Central memory CD4-positive, alpha-beta T cell (primary cell): ENCODE measurements at places on chromosomes 5 and 9.

GRCh38 chr9:129306318-129306973, 128.4 kb upstream of the IER5L start:
- no peak for DNase-seq

- no peak for DNase-seq
Observed at GRCh38 chr5:15992918-15993317, 186.7 kb downstream of the MARCHF11 start.

DNA sequence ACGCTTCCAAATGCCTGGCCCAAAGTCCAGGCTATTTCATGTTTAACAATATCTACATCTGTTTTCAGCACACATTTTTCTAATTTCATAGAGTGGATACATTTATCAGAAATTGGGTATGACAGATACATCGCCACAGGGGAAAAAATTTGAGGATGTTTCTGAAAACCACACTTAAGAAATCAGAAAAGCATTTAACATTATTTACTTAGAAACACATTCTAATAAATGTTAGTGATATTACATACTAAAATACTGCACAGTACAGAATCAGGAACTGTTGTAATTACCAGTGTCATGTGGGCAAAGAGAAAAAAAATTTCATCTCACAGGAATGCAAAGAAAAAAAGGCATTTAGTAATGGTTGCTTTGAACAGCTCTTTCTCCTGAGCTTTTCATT, 310.5 kb upstream of the KIF2A start:
- DNase-seq: no peak

GRCh38 chr5:140671472-140672125, 1.8 kb downstream of the DND1 start:
- DNase-seq: no peak

GRCh38 chr9:117354244-117354847, 60.5 kb downstream of the ASTN2 start:
- DNase-seq: no peak

DNA sequence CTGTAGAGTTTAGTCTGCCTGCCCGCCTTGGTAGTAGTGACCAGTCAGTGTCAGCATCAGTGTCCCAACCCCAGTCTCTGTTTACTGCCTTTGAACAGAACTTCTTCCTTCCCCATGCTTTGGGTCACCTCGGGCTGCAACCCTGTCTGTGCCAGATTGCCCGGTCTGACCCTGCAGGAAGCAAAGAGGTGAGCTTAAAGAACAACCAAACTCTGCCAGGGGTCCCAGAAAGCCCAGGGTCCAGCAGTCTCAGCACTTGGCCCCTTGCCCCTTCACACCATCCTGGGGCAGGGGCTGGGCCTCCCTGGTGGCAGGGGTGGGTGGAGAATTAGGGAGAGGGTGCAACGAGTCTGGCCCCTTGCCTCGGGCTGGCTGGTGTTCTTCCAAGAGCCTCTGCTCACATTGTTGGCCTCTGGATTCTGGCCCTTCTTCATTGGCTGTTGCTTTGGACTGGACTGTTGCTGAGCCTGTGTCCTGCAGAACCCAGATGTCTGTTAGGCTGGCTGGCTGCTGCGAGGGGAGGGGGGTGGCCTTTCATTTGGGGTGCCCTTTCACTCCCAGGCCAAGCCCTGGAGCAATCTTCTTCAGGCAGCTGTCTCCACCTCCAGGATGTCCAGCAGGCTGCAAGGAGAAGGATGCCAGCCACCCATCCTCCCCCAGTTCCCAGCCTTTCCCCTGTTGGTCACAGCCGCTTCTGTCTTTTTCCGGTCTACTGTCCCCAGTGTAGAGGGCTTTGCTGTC, 51.2 kb downstream of the SAR1B start:
- DNase-seq: no peak

GRCh38 chr9:120833325-120833724, 9.4 kb downstream of the PSMD5 start:
- DNase-seq: no peak

GRCh38 chr9:88672874-88673689, 138.1 kb downstream of the NXNL2 start:
- DNase-seq: no peak

DNA sequence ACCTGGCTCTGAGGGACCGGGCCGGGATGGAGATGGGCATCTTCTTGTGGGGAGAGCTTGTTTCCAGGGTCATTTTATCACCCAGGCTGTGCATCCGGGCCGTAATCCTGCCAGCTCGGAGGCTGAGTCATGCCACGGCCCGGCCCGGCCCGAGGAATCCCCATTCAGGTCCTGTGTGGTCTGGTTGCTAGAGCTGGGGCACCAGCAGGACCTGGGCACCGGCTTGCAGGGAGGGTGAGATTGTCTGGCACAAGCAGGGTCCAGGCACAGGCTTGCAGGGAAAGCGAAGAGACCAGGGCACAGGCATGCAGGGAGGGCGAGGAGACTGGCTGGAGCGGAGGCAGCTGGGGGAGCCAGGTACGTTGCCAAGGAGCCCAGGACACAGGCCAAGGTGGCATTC, 106.8 kb downstream of the RXRA start:
- no peak for DNase-seq

DNA sequence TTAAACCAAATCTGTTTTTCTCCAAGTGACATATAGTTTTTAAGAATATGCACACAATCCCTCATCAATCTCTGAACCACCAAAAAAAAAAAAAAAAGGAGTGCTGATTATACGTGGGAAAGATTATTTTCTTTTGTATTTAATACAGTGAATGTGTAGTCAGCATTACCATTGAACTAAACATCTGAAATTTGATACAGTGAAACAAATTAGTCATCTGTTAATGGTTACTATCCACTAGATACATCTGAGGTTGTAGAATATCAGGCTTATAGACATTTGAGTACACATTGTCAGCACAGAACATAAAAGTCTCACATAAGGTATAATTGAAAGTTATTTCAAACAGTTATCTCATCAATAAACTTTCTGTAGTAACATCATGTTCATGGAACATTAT, 87.0 kb downstream of the SLF1 start:
- no peak for DNase-seq

DNA sequence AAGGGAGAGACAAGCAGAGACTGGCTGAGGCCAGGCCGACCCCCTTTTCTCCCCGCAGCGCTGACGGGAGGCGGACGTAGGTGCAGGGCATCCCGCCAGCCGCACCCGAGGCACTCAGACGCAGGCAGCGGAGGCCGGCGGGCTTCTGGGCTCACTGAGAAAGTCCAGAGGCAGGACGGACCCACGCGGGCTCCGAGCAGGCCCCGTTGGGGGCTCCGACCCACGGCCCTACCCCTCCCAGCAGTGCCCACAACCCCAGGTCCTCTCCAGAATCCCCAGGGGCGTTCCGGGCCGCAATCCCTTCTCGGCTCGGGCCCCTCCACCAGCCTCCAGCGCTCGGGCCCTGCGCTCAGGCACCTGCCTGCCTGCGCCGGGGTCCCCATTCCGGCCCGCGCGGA, 543 bp downstream of the MTMR12 start:
- DNase-seq: peak; percentile 33

- DNase-seq: no peak
Observed at GRCh38 chr5:98604721-98605425, 168.6 kb upstream of the RGMB start.

DNA sequence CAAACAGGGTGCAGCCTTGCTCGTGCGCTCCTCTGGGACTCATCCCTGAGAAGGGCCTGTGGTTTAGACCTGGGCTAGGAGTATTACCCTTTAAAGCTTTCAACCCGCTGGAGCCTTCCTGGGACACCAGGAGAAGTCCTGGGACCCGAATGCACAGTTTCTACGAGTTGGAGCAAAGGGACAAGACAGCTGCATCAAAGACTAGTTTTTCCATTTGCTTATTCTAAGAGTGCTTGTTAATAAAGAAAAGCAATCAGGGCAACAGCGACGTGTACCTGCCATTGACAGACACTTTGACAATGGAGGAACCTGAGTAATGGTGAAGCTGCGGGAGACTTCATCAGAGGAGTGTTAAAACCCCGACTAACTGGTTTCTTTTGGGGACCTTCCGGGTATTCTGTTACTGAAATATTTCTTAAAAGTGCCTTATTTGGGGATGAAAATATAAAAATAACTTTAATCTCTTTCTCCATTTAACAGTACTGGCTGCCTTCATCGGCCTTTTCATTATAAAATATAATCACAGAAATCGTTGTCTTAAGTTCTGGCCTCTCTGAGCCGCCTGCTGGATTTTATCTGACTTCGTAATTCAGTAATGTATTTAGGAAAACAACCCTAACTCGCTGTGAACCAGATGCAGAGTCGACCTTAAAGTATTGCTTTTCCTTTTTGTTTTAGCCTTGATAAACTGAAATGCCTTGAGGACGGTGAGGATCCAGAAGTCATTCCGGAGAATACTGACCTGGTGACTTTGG, 732 bp downstream of the SNAPC3 start:
- DNase-seq: no peak

GRCh38 chr5:17167171-17167891, 50.1 kb upstream of the BASP1 start:
- DNase-seq: no peak

GRCh38 chr9:107438211-107439031, 51.1 kb downstream of the KLF4 start:
- no peak for DNase-seq

DNA sequence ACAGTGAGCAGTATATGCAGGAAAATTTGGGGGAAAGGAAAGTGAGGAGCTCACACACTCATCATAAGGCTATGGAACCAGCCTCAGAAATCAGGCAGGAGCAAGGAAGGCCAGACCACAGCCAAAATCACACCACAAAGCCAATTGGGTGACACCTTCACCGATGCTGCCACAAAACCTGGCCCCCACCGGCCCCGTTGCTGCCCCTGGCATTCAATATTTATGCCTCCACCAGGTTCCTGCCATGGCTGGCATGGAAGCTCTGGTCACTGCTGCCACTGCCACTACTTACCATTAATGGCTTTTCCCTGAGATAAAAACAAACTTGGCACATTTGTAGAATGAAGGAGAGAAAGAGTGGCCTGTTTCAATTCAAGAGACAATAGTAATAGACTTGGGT, 28.7 kb upstream of the RARS1 start:
- DNase-seq: no peak

DNA sequence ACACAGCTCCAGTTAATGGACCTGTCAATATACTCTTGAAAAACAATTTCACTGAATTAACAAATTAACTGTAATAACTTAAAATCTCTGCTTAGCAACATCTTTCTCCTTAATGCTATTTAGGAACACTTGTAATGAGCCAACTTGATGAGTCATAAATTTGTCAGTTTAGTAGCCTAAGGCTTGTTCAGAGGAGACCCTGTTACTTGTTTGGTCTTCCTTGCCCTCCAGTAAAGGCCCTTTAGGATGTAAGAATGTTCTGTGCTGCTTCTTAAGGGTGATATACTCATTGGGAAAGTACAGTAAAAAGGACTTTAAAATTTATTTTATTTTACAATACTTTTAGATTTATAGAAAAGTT, 11.4 kb upstream of the MATR3 start:
- no peak for DNase-seq

- no peak for DNase-seq
Observed at GRCh38 chr9:70010015-70010414, 33.6 kb upstream of the MAMDC2 start.

- DNase-seq: peak; percentile 17
Observed at GRCh38 chr9:123338710-123339665, 17.0 kb upstream of the CRB2 start.

GRCh38 chr9:113525831-113526230, 62.3 kb downstream of the RGS3 start:
- no peak for DNase-seq

DNA sequence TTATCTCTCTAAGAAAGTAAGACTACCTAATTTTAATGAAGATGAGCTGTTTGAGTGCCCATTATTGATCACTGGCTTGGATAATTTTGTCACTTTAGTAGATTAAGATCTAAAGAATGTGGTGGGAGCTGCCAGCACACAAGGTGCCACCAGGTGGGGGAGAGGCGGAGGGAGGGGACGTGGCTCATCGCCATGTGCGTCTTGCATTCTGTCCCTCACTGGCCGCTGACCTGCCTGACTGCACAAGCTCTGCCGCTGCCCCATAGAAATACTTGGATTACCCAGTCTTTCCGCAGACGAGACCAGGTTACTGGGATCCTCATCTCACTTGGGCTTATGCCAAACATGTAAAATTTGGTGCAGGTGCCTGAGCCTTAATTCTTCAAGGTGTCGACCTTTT, 37.6 kb downstream of the RHOBTB3 start:
- no peak for DNase-seq

GRCh38 chr9:110650261-110650660, 18.3 kb upstream of the MUSK start:
- no peak for DNase-seq

GRCh38 chr9:92160786-92161185, 45.6 kb upstream of the SPTLC1 start:
- DNase-seq: no peak

DNA sequence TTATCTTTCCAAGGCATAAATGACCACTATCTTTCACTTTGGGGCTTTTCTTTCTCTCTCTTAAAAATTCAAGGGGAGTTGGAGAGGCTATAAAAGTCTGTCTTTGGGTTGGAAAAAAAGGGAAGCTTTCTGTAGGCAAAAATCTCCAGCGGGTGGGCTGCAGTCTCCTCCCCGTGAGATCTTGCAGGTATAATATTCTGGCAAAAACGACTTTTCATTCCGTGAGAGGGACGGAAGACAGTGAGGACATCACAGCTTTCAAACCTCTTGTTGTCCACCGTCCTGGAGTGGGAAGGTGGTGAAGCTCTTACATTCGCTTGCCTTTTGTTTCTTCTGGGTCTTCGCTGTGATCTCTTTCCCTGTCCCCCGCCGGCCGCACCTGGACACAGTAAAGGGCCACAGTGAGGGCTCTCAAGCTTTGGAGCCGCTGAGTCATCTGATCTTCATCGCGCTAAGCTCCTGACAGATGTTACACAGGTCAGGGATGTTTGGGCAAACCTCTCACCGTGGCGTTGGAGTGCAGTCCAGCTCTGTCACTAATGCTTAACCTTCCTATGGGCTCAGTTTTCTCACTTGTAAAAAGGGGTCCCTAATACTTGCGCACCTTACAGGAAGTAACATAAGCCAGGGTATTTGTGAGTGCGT, 61.9 kb upstream of the MEGF10 start:
- DNase-seq: no peak

- peak; percentile 49 for DNase-seq
Observed at GRCh38 chr5:131378721-131379541, 115.1 kb downstream of the CDC42SE2 start.

- peak; percentile 11 for DNase-seq
Observed at GRCh38 chr5:76714751-76715485, 1.0 kb upstream of the F2R start.

- DNase-seq: no peak
Observed at GRCh38 chr5:5398071-5398470, 24.4 kb upstream of the ICE1 start.

DNA sequence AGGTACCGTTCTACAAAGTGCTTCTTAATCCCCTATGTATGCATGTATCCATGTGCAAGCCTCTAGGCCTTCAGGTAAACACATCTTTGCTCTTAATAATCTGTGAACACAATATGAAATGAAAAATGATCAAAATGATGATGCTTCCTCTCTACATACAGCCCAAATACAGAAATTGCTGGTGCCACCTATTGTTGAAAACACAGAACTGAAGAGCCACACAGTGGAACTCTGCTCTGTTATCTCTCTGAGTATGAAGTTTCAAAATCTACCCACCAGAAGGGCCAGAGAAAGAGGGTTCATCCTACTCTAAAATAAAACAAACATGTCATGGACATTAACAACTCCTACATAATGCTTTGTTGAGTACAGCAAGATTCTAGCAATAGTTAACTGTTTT, 71.3 kb downstream of the GLIS3 start:
- DNase-seq: no peak
